ENCODE measurements at places on chromosomes 3 and 15.

DNA sequence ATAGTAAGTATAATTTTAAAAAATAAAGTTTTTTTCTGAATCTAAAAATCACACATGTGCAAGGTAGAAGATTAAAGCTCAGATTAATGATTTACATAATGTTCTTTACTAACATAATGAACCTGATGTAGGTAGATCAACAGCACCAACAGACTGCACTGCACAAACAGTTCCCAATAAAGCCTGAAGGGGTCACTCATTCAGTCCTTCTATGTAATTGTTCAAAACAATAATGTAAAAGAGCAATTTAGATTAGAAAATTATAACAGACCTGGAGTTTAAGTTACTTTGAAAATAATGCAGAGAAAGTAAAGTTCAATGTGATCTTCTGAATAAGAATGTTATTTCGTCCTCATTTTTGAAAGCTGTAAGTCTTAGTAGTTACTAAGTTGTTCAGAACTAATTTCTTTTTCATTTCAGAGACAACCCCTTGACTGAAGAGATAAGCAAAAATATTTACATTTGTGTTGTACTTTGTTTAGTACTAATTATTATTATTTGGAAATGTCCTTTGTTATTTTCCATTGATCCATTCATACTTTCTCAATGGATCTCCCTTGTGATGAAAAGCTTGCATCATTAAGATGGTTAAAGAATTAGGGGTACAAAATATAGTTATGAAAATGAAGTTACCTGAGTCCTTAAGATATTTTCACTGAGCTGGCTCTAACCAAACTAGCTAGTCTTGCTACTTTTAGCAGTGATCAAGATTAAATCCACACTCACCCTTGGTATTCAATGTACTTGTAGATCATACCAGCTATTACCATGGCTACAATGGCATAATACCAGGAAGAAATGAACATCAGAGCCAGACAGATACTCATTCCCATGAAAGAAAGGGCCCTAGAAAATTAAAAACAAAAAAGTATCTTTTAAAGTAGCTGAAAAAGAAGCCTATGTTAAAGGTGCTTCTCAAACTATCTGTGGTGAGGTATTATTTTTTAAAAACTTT, 16.8 kb downstream of the EMC4 start:
- DNase-seq, result no peak

DNA sequence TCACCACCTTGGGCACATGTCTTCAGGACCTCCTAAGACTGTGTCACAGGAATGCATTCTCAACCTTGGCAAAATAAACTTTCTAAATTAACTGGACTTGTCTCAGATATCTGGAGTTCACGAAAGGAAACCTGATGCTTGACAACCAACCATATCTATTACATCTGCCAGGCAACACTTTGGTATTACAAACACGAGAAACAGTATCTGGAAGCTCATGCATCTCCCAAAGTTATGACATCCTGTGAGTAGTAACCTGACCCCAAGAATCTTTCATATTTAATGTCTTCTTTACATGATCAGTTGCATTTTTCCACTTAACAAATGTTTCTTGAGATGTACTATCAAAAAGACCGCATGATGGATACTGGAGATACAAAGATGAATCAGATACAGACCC, 465.3 kb upstream of the AGTR1 start:
- no peak for DNase-seq

GRCh38 chr3:45817831-45818522, 21.6 kb upstream of the SLC6A20 start:
- no peak for DNase-seq

- no peak for DNase-seq
Measured at GRCh38 chr3:24101676-24102168, 156.6 kb downstream of the NR1D2 start.

DNA sequence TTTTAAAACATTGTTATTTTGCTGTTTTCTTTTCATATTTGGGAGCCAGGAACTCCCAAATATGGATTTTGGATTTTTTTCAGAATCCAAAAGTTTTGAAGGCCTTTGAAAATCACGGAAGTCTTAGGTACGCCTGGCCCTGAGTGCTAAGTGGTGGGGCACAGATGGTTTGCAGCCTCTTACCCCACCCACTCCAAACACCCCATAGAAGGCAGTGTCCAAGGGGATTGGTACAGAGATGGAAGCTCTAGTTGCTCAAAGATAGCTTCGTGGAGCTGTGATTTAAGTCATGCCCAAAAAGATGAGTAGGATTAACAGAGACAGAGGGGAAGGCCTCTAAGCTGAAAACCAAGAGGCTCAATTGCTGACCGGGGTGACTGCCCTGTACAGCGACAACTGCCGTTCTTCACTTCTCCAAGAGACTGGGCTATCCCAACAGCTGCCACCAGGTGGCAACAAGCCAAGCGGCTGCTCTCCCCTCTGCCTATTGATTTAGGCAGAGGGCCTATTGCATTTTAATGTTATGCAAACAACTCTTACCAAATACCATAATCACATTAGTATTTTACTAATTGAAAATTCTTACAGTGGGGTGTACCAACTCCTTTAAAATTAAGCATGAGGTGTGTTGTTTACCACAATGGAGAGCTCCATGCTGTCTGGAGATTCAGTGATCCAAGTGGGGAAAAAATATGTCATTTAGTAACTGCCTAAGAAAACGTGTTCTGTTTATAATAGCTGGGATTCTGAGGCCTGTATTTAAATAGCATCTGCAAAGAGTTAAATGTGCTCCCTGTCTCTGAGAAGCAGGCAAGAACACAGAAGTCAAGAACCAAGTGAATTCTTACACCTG, 64.0 kb upstream of the C15orf61 start:
- no peak for DNase-seq

DNA sequence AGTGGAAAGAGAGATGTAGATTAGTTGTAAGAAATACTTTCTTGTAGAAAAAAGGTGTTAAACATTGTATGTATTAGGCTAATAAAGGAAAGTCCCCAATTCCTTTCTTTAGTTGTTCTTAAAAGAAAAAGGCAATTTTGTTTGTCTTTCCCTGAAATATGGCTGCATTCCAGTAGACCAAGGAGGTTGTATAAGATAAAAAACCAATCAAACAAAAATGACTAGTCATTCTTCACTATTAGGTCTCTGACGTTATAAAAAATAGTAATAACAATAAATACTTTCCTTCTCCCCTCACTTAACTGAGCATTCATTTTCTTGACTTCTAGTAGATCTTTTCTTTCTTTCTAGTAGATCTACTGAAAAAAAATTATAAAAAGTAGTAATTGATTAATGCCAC, 8.6 kb upstream of the PPM1L start:
- no peak for DNase-seq

- no peak for DNase-seq
Measured at GRCh38 chr3:46987743-46988401, 8.4 kb downstream of the NBEAL2 start.

GRCh38 chr3:190458040-190458439, 8.3 kb upstream of the TMEM207 start:
- DNase-seq, result no peak

GRCh38 chr3:64533617-64534317, 154.0 kb downstream of the ADAMTS9 start:
- no peak for DNase-seq

DNA sequence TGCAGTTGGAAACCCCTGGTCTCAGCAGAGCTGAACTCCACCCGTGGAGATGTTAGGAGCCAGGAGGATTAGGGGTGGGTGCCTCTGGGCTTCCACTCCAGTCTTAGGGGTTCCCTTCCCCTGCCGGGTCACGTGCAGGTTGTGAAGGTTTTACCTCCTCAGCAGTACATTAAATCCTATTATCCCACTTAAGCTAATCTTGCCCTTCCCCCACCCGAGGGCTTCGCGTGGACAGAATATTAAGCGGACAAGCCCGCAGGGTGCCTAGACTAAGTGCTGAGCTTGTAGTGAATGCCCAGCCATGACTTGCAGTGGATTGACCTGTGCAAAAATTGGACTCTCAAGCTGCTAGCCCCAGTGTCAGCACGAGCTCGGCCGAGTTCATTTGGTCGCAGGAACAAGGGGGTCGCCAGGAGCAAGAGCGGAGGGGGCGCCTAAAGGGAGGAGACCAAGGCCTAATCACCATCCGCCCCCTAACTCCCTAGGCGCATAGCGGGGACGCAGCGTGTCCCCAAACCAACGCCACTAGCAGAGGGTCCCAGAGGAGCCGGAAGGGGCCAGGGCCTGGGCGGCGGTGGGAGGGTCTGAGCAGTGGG, 498 bp upstream of the SEMA4B start:
- no peak for DNase-seq

GRCh38 chr3:192892981-192893700, 24.5 kb downstream of the MB21D2 start:
- no peak for DNase-seq

DNA sequence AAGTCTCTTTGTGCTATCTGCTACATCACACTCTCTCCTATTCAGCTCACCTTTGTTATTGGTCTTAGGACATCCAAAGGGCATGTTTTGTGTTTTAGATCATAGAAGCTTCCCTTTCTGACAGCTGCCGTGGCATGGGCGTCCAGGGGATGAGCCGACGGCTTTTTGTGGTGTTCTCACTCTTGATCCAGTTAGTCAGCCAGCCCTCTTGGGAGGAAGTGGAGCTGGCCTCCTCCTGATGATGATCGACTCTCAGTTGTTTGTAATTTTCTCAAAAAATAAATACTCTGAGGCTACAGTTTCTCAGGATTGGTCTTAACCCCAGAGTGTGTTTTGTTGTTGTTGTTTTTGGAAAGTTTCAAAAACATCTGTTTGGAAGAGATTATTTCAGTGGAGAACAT, 34.4 kb downstream of the BOC start:
- no peak for DNase-seq

- DNase-seq, result no peak
Measured at GRCh38 chr3:13705702-13706280, 156.9 kb downstream of the FBLN2 start.

DNA sequence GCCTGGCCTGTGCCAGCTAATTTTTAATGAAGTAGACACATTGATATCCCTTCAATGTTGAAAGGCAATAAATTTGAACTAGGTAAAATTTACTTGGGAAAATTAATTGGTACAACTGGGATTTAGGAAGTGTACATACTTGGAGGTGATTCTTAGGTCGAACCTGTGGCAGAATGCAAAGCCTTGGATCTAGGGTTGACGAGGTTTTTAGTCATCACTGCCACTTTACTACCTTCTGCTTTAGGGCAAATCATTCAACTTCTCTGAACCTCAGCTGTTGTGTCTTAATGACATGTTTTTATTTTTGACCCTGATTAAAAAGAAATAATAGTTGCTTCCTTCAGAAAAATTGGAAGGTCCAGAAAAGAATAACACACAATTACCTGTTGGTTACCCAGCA, 2.5 kb downstream of the APPL1 start:
- DNase-seq, result no peak

DNA sequence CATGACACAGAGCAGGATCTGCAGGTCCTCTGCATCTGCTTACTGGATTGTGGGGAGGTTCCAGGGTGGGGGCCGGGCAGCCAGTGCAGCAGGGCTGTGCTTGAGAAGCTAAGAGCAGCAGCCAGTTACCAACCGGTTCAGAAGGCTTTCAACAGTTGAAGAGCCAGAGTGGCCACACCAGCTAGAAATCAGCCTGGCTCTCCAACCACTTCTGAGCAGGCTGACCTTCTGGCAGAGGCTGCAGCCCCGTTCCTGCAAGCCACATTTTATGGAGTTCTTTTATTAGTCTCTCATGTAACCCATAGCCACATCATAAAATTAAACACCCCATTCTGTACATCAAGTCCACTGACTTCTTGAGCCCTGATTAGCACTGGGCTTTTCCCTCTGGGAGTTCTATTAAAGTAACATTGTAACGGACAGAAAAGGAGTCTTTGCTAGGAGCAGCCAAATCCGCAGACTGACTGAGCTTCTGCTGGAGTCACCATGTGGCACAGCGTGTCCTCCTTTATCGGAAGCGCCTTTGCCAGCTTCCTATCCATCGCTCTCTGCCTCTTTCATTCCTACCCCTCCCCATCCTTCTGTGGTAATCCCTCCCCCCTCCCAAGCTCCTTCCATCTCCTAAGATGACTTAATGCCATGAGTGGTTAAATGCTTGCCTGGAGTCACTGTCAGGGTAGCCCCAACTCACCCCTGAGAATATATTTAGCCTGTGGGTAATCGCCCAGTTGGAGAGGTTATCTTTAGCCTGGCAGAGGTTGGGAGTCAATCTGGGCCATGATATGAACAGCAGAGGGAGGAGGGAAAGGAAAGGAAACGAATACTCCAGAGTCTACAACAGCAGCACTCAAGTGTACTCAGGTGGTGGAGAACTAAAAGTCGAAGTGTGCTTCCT, 138.5 kb upstream of the HES1 start:
- DNase-seq, result no peak

- DNase-seq, result no peak
Measured at GRCh38 chr3:129532261-129532660, 3.8 kb downstream of the RHO start.

- DNase-seq, result no peak
Measured at GRCh38 chr15:93566762-93567161, 477.8 kb upstream of the RGMA start.

- no peak for DNase-seq
Measured at GRCh38 chr15:30042556-30042955, 40.2 kb upstream of the GOLGA8J start.
